ENCODE measurements at places on chromosomes 16 and 17.
A peak's percentile ranks its signal among the peaks of the same experiment; 100 is the strongest.

DNA sequence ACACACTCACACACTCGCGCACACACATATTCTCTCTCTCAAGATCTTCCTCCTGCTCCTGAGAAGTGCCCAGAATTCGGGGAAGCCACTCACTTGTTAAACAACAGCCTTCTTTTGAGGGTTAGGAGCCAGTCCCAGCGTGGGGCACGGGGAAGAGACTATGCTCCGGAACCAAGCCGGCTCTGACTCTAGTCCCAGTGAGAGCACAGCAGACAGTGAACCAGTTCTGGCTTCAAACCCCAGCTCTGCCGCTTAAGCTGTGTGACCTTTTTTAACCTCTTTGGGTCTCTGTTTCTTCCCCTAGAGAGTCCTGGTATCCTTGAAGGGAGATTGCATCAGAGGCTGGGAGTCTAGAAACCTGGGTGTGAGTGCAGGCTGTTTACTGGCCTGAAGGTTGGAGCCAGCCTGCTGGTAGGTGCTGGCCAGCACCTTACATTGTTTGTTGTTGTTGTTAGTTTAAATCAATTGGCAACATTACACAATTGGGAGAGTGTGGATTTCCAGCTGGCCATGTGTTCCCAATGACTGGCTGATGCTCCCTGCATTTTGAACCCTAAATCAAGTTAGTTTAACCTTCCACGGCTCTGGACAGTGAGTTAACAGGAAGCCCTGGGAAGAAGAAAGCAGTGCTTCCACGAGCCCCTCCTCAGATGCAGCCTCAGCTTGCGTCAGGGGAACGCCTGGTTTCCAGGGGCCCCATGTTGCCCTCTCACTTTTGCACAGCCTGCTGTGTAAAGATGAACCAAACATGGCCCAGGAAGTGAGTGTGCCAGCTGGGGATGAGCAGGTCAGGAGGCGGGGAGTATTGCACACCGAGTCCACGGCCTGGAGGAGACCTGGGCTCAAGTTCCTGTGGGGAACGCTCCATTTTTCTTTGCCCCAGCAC lies 71.5 kb downstream of the GAS7 start:
- peak; percentile 64 for DNase-seq

DNA sequence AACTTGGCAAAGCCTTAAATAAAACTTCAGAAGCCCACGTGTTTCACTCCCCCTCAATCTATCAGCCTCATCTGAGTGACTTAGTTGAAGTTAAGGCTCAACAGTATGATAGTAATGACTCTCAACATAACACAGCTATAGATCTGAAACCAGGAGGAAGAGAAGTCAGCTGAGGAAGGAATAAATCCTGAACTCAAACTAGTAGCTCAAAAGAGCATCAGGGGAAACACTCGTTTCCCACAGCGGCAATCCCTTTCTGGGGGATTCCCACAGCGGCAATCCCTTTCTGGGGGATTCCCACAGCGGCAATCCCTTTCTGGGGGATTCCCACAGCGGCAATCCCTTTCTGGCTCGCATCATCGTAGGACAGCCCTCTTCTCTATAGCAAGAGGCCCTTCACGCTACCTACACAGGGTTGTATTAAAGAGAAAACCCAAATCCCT lies 56.8 kb downstream of the ZZEF1 start:
- no peak for DNase-seq

DNA sequence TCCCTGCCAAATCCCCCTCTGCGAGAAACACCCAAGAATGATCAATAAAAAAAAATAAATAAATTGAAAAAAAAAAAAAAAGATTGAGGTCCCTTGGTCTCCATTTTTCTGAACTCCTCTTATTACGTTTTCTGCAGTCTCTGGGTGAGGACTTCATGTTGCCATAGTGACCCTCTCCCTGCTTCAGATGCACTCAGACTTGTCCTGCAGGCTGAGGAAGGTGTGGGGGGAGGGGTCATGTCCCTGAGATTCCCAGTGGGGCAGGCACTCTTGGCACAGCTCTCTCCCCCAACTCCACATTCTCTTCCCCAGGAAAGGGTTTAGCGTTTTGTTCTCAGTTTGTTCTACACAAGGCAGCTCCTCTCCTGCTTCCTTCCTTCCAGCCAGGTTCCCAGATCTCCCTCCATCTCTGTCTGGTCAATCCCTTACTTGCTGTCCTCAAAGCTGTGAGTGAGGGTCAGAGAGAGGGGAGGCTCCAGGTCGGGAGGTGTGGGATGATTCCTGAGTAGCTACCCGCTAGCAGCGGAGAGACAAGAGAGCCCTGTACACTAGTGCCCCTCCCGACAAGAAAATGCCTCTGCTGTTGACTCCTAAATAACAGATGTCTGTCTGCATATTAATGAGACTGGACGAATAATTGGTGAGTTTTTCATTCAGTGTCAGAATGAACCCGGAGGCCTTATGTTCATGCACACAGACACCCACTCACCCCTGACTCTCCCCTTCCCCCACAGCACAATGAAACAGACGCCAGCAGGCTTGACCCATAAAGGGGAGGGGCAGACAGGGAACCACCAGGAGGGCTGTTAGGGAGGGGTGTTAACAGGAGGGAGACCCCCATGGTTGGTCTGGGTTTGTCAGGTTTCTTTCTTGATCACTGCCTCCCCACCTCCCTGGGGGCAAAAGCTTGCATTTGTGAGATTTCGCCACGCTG lies 9.2 kb downstream of the RND2 start:
- no peak for DNase-seq

GRCh38 chr16:3147757-3148104 lies 12.9 kb downstream of the ZNF213 start:
- DNase-seq, result no peak

DNA sequence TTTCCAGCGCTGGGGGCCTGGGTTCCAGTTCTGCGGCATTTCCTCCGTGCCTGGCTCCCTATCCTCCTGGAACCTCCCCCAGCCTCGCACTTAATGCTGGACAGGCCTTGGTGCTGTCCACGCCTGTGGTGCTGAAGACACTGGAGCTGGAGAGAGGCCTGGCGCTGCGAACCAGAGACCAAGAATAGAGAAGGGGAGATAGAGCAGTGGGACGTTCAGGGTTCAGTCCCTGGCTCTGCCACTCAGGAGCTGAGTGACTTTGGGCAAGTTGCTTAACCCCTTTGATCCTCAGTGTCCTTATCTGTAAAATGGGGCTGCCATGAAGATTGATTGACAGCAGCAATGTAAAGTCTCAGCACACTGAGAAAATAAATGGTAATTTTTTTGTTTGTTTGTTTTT lies 11.9 kb downstream of the SBK1 start:
- DNase-seq, result peak; percentile 59

DNA sequence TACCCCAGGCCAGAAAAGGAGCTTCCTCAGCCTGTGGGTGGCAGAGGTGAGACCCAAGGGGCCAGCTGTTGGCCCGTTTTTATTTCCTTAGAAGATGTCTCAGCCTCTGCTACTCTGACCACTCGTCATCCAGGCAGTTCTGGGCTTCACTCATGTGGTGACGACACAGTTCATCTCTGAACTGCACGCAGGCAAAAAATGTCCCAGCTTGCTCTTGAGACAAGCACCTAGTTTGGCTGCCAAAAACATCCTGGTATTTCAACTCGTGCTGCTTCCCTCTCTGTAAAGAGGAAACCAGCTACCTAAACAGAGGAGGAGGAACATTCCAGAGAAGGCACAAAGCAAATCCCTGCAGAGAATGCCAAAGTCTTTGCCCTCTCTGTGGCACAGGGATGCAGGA lies 125.7 kb downstream of the XYLT1 start:
- DNase-seq, result peak; percentile 66

Measured in GM03348 (cell line).